ENCODE measurements at places on chromosomes 6 and 20. TPM values are rescaled to one million over a fixed set of nuclear protein-coding genes. Genes with fewer than 3 reads are reported as not detected.

The CLVS2 gene
- total RNA-seq: 0.14 TPM

The MAFB gene
- total RNA-seq: 0.11 TPM

The ZNF391 gene
- total RNA-seq: 0.23 TPM

The CST1 gene
- 1.1 TPM for total RNA-seq

The HDGFL1 gene
- not detected for total RNA-seq

The TULP1 gene
- total RNA-seq: not detected

All from A549 treated with CORT108297 at 1 μM for 4 hours (cell line).